ENCODE measurements at places on chromosomes 7 and 10. TPM values are rescaled to one million over a fixed set of nuclear protein-coding genes. Genes with fewer than 3 reads are reported as not detected.
A peak's percentile ranks its signal among the peaks of the same experiment; 100 is the strongest.

DNA sequence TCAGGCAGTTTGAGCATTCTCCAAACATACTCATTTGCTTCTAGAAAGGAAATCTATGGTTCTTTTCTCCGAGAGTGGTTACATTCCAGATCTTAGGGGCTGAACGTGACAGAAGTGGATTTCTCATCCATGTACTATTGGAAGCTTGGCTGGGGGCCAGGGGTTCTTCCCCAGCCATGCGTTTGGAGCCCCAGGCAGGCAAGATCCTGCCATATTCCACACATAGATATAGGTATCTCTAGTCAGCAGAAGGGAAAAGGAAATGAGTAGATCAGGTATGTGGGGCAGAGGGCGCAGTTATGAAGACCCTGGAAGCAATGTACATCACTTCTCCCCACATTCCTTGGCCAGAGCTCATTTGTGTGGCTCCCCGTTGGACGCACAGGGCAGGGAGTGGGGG is 299.8 kb downstream of the CCDC3 start:
- no peak for DNase-seq

DNA sequence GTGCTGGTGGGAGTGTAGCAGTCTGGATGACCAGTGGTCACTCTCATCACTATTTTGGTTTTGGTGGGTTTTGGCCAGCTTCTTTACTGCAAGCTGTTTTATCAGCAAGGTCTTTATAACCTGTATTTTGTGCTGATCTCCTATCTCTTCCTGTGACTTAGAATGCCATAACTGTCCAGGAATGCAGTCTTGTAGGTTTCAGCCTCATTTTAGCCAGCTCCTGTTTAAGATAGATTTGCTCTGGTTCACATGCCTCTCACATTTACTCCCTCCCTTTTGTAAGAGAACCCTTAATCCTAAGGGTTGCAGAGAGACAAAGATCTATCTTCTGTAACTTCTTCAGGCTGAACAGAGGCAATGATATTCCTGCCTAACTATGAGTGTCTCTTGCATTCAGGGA is 51.2 kb upstream of the INHBA start:
- no peak for DNase-seq

DNA sequence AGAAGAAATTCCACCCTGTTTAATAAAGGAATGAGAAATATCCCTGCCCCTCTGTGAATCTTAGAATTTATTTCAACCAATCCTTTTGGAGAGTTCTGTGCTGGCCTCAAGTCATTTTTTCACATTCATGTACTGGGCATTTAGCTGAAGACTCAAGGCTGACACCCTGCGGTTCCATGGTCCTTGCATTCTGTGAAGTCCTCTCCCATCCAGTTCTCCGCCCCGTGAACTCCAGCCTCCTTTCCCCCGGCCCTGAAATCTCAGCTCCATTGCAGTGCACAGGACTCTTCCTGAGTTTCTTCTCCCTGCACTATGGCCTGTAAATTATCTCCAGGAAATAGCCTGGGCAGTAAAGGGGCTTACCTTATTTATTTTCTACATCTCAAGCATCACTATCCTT is 183.0 kb upstream of the KCND2 start:
- no peak for DNase-seq

Gene NPC1L1
- total RNA-seq: 17.3 TPM

GRCh38 chr7:155857141-155857540 is 44.9 kb upstream of the SHH start:
- no peak for DNase-seq

- DNase-seq: no peak
These were observed 199.7 kb downstream of the IMMP2L start for GRCh38 chr7:111362506-111363054.

GRCh38 chr10:12656518-12657142 is 307.3 kb downstream of the CAMK1D start:
- no peak for DNase-seq

Gene CCL24
- total RNA-seq: not detected

DNA sequence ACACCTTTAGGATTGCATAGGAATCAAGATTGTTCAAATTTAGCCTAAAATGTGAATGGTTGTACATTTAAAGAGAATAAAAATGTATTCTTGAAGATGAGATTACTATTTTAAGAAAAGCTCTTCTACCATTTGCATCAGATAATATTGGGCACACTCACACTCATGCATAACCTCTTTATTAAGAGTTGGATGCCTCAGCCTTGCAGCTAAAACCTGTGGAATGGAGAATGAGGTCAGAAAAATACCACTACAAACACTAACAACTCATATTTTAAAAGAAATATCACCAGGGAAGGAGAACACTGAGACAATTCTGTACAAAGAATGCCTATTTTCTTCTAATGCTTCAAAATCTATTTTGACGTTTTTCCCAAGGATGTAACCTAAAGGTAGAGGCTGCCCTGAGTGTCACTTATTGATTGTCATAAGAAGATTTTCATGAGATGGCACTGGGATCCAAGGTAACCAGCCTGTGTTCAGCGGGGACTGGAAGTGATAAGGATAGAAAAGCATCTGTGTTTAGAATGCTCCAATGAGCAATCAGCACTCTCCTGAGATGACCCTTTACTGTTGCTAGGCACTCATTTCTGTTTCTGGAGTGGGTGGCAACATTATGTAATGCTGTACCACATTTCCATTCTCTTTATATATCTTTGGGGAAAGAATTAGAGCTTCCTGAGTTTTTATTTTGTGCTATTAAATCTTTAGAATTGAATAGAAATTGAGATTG is 26.6 kb downstream of the REEP3 start:
- no peak for DNase-seq

- DNase-seq: no peak
These were observed 1.0 kb downstream of the ASAH2 start for GRCh38 chr10:50250096-50250854.

Gene TFPI2
- 1.1 TPM for total RNA-seq

DNA sequence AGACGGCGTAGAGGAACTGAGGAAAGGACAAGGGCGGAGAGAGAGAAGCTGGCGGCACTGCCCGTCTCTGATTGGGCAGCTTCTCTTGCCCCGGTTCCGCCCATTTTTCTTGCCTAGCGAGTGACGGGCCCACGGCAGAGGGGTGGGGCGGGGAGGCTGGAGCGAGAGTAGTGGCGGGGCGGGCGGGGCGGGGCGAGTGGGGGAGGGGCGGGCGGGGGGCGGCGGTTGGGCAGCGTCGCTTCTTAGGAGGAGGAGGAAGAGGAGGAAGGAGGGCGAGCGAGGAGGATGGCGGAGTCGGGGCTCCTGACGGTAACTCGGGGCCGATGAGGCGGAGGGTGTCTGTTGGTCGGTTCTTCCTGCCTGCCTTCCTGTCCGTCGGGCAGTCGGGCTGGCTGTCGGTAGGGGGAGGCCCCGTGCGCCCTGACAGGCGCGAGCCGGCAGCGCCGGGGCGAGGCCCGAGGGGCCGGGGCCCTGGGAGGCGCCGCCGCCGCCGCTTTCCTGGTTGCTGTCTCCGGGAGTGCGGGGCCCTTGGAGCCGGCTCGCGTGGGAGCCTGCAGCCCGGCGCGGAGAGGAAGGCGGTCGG is at the start of gene SHOC2:
Gene SHOC2 (plus strand): TSS at position 256 of the 583 bp plus-strand sequence. CDS start 44,755 bp downstream, outside the sequence.
- peak; percentile 100 for DNase-seq

DNA sequence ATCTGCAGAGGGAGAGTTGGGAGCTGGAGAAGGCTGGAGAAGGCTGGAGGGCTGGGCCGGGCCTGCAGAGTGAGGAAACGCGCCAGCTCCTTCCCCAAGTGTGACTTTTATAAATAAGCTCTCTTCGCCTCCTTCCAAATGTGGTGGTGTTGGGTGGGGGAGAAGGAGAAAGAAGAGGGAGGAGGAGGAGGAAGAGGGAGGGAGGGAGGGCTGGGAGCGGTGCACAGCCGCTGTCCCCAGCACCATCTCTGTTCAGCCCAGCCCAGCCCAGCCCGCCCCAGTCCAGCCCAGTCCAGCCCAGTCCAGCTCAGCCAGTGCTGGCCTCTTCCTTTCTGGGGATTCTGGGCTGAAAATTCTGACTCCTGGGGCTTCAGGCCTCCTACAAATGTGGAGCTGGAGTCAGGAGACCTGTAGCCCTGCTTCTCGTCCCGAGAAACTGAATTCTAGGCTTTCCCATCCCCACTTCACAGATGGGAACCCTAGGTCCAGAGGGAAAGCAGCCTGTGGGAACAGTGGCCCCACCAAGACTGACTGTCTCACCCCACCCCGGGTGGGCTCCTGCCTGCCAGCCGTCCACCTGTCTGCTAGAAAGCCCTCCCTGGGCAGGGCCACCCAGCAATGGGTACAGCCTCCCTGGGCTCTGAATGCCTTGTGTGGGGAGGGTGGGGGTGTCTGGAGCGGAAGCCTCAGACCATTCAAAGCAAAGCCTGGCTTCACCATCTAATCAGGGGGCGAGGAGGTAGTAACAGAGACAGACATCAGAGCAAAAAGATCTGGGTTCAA is 2.3 kb downstream of the STX1A start:
- no peak for DNase-seq

- no peak for DNase-seq
These were observed 266.3 kb downstream of the DIP2C start for GRCh38 chr10:423178-423577.

DNA sequence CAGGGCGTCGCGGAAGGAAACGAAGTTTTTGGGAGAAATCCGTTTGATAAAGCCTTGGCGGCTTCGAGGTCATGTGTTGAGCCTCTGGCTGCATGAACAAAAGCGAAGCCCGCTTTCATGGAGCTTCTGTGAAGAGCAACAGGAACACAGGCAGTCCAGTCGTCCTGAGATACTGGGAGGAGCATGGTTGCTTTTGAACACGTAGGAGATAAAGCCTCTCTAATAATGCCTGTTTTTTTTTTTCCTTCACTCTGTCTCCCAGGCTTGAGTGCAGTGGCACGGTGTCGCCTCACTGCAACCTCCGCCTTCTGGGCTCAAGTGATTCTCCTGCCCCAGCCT is 473 bp upstream of the ZNF32 start:
- DNase-seq: no peak

Gene ZNF117
- 1.6 TPM for total RNA-seq

DNA sequence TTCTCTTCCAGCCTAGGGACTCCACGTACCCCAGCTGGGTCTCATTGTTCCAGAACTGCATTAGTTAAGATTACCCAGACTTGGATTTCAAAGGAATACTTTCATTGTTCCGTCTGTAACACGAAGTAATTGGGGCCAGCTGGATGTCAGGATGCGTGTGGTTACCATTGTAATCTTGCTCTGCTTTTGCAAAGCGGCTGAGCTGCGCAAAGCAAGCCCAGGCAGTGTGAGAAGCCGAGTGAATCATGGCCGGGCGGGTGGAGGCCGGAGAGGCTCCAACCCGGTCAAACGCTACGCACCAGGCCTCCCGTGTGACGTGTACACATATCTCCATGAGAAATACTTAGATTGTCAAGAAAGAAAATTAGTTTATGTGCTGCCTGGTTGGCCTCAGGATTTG is 21.0 kb downstream of the LRRC17 start:
- no peak for DNase-seq

Gene HDAC9
- 3.2 TPM for total RNA-seq

Gene INSYN2A
- total RNA-seq: not detected

- no peak for DNase-seq
These were observed 16.2 kb downstream of the ZNF316 start for GRCh38 chr7:6653071-6654003.

Gene FGFR2
- 21.0 TPM for total RNA-seq

DNA sequence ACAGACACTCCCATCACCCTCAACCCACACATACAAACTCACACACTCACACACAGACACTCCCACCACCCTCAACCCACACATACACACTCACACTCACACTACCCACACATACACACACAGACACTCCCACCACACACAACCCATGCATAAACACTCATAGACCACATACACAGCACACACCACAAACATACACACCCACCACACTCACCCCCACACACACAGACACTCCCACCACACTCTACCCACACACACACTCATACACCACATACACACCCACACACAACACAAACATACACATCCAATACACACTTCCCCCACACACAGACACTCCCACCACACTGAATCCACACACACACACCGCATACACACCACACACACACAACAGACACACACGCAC is 521.2 kb downstream of the TCERG1L start:
- DNase-seq: peak; percentile 38

- peak; percentile 67 for DNase-seq
These were observed 4.4 kb downstream of the CALML3 start for GRCh38 chr10:5528989-5529701.

DNA sequence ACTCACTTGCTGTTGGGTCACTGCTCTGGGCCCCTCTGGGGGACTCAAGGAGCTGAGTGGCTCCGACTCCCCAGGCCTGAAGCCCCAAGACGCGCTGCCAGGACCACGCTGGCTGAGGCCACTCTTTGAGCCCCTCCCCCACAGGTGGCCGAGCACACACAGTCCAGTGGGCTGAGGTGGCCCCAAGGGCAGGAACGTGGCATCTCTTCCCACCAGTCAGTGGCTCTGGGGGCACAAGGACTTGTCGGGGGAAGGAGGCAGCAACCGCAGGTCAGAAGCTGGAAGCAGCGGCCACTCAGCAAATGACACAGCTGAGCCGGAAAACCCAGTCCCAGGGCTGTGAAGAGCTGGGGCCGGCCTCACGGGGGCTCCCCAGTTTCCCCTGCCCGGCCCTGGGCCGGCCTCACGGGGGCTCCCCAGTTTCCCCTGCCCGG is 24.1 kb downstream of the GRIFIN start:
- DNase-seq: no peak

- DNase-seq: no peak
These were observed 297.7 kb upstream of the LRGUK start for GRCh38 chr7:133829336-133829897.

DNA sequence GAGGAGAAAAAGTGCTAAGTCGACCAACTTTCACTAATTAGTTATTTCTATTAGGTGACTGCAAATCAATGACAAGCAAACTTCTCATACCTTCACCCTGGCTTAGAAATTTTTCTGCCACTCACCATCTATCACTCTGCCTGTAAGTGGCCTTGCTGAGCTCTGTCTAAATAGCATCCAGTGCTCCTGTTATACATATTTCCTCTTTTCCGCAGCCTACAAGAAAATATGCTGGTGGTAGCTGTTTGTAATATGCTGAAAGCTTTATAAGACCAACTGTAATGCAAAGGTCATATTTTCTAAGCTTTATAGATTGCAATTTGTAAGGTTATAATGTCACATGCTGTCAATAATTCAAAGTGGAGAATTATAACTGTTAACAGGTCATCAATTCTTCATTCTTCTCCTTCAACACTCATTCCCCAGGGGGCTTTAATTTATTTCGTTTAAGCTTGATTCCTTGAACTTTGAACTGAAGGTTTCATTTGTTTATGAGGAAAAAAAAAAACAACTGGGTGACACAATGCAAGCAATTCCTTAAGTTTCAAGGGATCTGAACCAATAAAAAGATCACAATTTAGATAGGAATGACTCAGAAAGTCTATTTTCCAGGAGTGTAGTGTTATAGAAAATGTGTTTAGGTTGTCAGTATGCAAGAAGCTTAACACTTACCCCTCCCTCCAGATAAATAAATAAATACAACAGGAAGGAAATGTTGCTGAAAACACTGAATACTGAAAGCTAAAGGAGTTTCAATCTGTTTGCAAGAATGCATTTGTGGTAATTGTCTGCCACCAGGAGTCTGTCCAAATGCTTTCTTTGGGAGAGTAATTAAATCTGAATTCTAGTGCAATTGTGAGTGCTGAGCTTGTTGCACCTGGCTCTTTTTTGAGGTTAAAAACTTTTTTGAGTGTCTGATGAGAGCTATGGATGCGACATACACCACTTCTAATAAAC is 183.7 kb downstream of the SORCS1 start:
- no peak for DNase-seq

GRCh38 chr7:11127114-11127785 is 153.6 kb downstream of the PHF14 start:
- DNase-seq: no peak

- no peak for DNase-seq
These were observed 2.7 kb upstream of the NRG3 start for GRCh38 chr10:81872206-81872862.

Gene MOGAT3
- 8.4 TPM for total RNA-seq

Gene PITRM1
- 56.7 TPM for total RNA-seq

Gene SEC61G
- 171 TPM for total RNA-seq

- no peak for DNase-seq
These were observed 52.3 kb upstream of the OPN4 start for GRCh38 chr10:86601956-86602602.

Gene NACAD
- total RNA-seq: 0.12 TPM
